ENCODE measurements at places on chromosomes 12 and 14.

DNA sequence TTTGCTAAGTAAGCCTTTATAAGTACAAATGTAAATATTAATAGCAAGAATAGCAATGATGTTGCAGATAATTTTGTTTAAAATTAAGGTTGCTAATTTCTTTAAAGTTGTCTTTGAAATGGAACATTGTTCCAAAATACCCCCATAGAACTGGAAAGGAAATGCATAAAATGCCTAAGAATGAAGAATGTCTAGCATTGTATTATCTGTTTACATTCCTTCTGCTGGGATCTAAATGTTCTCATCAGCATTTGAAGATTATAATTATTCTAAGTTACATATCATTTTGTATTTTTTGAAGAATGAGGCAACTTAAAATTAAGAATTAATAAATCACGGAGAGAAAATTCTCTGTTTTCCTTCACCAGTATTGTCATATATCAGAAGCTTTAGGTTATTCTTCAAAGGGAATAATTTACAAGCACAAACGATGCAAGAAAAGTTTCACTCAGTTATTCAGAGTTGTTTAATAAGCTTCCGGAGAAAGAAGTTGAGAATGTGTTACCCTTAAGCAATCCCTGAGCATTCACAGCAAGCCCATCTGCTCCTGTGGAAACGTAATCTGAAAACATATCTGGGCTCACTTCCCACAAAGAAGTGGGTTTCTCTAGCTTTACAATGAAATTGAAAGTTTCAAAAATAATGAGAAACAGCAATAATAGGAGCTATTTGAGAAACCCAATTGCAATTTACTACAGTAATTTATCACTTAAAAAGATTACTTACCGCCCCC is 21.3 kb downstream of the SLC6A15 start:
- no peak for DNase-seq

DNA sequence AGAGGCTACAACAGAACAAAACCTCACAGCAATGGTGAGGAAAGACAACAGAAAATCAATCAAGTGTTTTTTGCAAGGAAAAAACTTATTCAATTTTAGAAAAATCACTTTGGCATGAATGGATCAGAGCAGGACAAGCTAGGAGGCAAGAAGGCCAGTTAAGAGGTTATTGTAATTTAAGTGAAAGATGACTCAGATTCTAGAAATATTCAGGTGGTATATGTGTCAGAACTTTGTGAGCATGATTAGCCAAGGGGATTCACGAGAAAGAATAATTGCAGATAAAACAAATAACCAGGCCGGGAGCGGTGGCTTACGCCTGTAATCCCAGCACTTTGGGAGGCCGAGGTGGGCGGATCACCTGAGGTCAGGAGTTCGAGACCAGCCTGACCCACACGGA is 12.7 kb downstream of the GCH1 start:
- DNase-seq = no peak

DNA sequence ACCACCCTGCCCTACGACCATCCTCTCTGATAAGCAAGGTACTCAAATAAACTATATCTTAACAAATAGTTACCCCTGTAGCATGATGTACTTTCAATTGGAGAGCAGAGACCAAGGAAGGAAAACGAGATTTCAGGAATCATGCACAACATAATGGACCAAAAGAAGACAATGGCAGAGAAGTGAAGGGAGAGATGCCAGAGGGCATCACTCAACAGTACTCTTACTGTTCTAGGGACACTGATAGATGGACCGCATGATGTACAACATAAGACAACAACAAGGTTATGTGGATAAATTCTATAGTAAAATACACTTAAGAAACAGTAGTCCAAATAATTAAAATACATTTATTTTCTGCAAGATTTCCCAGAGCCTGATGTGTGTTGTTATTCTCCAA is 77.5 kb upstream of the IFNG-AS1 start:
- DNase-seq = no peak

DNA sequence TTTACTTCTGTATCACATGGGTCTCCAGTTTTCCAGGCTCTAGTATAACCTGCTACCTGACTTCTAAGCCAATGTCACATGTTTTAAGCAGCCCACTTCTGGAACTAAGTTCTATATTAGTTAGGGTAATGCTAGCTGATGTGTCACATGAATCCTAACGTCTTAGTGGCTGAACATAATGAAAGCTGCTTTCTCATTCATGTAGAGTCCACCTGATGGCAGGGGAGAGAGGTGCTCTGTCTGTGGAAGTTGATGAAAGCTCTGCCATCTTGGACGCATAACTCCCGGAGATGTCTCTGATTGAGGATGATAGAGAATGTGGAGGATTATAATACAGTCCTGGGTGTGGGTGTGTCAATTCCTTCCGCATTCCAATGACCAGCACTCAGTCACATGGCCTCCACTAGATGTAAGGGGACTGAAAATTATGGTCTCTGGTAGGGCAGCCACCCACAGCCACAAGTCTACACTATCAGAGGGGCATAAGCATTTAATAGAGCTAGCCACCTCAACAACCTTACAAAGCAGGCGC is 234.4 kb upstream of the CRY1 start:
- DNase-seq = no peak

- no peak for DNase-seq
These were observed 31.3 kb upstream of the CMKLR1 start for GRCh38 chr12:108370415-108370814.

GRCh38 chr12:115840159-115840558 is 437.3 kb downstream of the MED13L start:
- no peak for DNase-seq

- no peak for DNase-seq
These were observed 138.2 kb upstream of the CLEC14A start for GRCh38 chr14:38394064-38394463.

All from uterus (tissue), 4 donors.